Uterus (tissue), 4 donors: ENCODE measurements at places on chromosomes 5 and 9. TPM values are rescaled to one million over a fixed set of nuclear protein-coding genes. Genes with fewer than 3 reads are reported as not detected.

The TICAM2 gene
- total RNA-seq, result not detected

DNA sequence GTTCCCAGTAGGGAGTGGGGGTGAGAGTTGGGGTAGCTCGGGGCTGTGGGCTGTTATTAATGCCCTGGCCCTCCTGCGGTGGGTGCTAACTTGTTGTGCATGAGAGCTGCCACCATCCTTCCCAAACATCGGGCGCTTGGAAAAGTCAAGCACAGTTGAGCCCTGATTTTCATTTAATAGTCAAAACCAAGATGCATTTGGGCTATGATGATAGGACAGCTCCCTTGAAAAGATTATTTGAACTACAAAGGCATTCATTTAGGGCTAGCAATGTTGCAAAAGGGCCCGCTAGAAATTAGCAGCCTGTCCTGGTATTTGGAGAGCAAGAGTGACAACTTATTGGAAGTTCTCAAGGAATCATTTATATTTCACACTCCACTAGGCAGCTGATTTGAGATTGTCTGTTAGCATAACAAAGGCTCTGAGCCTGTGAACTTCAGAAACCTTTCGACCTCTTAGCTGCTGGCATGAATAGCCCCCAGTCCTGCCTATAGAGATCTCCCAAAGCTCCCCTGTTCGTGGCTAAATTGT is 128.2 kb upstream of the TMEM161B start:
- no peak for DNase-seq

- peak; percentile 63 for DNase-seq
These were observed at the start of gene SLC35D2 for GRCh38 chr9:96383165-96383942. Gene SLC35D2, minus strand, starts transcription at chr9:96383711. Its CDS starts 77 bp downstream, at chr9:96383634.

The N4BP3 gene
- 0.59 TPM for total RNA-seq

GRCh38 chr5:96637196-96637595 is 25.0 kb upstream of the CAST start:
- no peak for DNase-seq
